ENCODE measurements at places on chromosomes 11 and 22.

DNA sequence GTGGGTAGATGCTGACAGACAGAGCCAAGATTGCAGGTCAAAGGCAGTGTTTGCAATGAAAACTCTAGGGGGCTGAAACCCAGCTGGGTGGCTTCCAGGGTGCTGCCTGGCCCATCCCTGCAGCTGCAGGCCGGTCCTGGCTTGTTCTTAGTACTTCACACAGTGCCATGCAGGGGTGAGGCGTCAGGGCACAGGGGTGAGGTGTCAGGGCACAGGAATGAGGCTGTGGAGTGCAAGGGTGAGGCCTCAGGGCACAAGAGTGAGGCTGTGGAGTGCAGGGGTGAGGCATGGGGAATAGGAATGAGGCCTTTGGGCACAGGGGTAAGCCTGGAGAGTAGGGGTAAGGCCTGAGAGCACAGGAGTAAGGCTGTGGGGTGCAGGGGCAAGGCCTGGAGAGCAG is 337.6 kb downstream of the TBC1D22A start:
- DNase-seq, result no peak

DNA sequence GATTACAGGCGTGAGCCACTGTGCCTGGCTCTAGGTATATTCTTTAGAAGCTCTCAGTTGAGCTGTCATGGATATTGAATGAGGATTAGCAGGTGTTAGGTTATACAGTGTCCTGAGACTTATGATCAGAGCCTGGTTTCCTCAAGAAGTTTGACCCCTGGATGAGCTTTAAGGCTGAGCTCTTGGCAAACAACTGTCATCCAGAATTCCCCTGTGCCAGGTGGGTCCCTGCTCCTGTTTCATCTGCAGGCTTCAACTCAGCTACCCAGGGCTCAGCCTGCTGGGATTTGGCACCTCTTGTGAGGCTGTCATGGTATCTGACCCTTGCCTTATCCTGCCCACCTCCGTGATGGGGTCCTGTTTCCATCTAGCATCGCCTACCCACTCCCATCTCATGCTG is 24.3 kb downstream of the SERPINH1 start:
- DNase-seq, result no peak

DNA sequence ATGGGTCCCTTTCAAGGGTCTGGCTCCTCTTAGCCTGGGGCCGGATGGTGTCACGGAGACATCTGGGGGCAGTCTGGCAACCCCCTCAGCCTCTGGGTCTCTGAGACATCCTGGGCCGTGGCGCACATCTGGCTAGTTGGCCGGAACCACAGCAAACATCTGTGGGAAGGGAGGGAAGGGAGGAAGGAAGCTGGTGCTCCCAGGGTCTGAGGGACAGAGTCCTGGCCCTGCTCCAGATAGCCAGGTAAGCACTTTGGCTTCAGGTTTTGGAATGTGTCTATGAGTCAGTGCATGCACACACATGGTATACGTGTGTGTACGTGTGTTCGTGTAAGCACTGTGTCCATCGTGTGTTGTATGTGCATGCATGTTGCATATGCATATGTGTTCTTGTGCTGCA is 225.1 kb downstream of the MN1 start:
- no peak for DNase-seq

GRCh38 chr11:77474684-77475060 is 778 bp upstream of the PAK1 start:
- no peak for DNase-seq

DNA sequence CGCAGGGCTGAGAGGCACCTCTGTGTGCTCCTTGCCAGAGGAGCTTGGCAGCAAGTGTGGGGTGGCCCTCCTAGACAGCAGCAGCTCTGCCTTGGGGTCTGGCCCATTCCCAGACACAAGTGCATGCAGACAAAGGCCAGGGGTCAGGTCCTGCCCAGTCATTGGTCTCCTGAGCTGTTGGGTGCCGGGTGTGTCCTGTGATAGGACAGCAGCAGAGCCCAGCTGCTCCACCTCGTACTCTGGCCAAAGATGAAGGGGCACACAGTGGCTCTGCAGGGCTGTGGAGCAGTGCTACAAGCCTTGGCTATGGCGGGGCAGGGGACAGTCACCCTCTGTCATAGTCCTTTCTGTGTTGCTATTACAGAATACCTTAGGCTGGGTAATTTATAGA is 17.3 kb upstream of the OSBPL5 start:
- DNase-seq, result no peak

GRCh38 chr11:9092072-9092471 is 673 bp upstream of the SCUBE2 start:
- DNase-seq, result no peak

DNA sequence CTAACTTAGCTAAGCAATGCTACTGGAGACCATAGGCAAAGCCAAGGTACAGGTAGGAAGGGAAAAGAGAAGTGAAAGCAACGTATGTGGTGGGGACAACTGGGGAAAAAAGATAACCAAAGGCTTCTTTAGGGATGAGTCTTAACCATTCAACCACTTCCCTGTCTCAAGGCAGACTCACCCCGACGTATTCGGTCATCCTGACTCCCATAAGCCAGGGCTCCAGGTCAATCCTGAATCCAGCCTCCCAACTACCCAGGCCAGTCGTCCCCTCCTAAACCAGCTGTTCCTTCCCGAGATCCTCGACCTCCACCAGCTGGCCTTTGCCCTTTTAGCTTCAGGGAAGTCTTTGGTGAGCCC is 330 bp downstream of the ACP2 start:
- DNase-seq, result peak; percentile 78

DNA sequence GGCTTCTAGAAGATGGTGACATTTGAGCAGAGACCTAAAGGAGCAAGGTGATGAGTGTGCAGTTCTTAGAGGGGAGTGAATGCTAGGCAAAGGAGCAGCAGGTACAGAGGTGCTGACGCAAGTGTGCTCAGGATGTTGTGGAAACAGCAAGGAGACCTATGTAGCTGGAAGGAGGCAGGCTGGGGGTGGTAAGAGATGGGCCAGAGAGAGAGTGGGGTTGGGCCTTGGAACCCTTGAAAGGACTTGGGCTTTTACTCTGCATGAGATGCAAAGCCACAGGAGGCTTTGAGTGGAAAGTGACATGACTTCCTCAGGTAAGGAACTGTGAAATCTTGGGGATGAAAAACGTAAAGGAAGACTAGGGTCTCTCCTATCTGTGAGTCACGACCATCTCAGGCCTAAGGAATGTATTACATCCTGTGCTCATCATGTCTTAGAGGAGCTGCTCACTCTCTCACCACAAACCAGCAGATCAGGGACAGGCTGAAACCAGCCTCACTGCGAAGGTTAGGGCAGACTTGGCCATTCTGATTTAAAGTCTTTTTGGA is 65.4 kb downstream of the MICAL2 start:
- DNase-seq, result peak; percentile 88
